Skin of body (tissue), 3 donors: ENCODE measurements at places on chromosomes 12 and 14.
A peak's percentile ranks its signal among the peaks of the same experiment; 100 is the strongest.

DNA sequence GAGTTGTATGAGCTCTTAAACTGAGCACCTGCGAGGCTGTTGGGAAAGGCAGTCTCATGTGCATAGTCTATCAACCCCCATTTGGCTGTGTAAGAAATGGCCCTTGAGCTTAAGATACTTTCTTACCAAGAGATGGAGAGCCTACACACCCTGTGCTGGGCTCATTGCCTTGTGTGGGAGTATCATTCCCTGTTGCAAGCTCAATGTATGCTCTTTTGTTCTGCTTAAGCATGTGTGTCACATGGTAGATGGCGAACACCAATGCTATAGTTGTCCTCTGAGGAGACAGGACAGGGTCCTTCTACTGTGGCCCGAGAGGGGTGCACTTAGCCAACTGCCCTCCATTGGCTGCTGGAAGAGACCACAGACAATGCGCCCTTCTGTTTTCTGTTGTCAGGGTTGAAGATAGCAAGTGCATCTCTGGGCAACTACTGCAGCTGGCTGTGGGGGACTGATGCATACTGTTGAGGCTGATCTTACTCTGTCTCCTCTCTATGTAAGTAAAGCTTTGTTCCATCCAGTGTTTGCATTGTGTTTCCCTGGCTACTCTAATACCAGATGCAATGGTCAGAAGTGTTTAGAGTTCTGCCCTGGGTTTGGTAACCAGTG is 79.5 kb downstream of the PTPRB start:
- DNase-seq: no peak

- no peak for DNase-seq
Observed at GRCh38 chr14:22984959-22985658, 2.8 kb upstream of the AJUBA start.

- no peak for DNase-seq
Observed at GRCh38 chr14:78075555-78076277, 94.5 kb upstream of the NRXN3 start.

GRCh38 chr14:93319494-93319893 is 13.3 kb downstream of the BTBD7 start:
- DNase-seq: no peak

DNA sequence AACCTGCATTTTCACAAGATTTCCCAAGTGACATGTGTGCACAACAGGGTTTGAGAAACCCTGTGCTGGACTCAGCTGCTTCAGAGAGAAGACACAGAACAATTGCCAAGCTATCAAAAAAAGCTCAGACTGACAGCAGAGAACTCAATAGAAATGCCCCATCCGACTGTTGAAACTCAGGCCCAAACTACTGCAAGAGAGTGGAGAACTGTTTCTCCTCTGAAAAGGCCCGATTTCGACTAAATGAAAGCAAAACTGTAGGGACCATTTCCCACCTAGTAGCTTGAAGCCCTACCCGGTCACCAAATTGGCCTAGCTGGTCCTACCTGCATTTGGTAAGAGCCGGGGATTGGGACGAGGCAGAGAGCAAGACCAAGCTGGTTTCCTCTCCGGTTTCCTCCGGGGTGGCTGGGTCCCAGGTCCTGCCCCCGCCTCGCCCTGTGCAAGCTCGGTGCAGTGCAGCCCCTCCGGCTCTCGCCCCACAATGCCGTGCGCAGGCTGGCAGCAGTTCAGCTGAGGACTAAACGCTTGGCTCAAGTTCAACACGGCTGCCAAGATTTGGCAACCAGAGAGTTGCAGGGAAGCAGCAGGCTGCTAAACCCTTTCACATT is 1180.6 kb downstream of the VRK1 start:
- DNase-seq: peak; percentile 85

DNA sequence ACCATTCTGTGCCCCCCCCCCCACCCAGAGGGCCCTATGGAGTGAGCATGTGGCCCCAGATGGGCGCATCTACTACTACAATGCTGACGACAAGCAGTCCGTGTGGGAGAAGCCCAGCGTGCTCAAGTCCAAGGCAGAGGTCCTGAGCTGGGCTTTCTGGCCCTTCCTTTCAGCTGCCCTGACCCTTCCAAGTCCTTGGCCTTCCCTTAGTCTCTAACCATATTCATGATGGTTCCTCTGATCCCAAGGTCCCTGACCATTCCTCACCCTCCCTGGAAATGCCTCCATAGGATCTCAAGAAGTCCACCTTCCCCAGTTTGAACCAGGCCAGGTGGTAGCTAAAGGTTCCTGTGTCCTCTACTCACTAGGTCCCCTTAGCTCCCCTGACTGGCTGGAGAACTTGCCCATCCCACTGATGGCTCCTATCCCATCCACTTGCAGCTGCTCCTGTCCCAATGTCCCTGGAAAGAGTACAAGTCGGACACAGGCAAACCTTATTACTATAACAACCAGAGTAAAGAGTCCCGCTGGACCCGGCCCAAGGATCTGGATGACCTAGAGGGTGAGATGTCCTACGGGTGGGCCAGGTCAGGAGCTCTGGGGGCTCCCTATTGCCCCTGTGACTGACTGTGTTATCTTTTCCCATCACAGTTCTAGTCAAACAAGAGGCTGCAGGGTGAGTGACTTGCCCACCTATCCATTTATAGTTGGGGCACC is 9.8 kb downstream of the PRPF40B start:
- DNase-seq: no peak

GRCh38 chr12:78396538-78396937 is 468.0 kb upstream of the SYT1 start:
- DNase-seq: no peak

DNA sequence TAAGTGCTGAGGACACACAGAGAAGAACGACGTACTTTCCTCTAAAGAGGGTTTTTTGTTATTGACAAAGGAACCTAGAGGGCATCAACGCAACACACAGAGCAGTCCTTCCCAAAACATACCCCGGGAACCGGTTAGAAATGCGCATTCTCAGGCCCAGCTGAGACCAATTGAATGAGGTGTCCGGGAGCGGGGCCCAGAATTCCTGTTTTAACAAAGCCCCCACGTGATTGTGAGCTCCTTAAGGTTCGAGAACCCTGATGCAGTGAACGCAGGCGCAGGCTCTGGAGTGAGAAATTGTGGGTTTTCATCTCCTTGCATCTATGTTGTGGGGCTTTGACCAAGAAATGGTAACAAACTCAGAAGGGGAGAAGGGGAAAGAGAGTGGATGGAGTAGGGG is 51.0 kb upstream of the TBX3 start:
- DNase-seq: no peak

DNA sequence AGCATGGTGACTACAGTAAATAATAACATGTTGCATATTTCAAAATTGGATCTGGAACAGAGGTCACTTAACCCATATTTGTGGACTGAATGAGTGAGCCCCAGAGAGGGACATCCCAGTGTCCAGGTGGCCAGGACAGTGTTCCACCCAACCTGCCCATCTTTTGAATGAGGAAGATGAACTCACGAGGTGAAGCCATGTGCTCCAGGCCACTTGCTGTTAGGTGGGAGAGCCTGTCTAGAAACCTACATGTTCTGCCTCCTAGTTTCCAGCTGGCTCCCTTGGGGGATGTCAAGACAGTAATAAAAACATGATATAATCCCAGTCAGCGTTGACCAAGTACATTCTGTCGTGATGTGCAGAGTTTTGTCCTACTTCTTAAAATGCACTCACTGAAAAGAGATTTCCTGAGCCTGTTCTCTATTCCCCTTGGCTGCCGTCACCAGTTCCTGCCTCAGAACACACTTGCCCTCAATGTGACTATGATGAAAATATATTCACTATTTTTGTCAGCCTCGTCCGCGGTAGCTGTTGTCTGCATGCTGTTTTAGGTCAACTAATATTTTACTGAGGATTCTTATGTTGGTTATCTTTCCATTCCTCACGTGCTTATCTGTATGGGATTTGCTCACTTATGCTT is 25.7 kb downstream of the TSPAN9 start:
- DNase-seq: no peak

DNA sequence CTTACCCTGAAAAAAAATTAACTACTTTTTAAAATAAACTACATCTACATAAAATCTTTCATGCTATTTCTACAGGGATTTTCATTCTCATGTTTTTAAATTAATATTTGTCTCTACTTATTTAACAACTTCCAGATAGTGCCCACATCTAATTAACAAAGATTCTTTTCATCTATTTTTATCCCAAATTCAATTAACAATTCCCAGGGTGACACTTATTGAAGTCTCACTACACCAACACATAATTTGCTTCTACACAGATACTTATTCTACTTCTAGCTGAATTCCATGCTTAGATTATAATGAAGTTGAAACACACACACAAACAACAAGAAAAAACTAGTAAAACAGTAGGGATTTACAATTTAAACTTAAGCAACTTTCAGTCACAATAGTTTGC is 336.6 kb downstream of the ACSS3 start:
- DNase-seq: no peak

- no peak for DNase-seq
Observed at GRCh38 chr12:6903722-6904121, 900 bp upstream of the LRRC23 start.

DNA sequence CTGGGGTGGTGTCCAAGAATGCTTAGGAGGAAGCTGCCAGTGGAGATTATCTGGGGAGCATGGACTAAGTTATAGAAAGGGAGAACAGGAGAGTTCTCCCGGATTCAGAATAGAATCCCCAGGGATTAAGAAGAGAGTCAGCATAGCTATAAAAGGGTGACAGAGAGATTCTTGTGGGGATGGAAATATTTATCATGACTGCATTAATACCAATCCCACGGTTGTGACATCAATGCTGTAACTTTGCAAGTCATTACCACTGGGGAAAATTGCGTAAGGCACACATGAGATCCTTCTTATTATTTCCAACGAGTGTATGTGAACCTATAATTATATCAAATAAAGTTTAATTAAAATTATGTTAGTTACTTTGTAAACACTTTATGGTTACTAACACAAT is 447.9 kb upstream of the TMEM132C start:
- DNase-seq: no peak

GRCh38 chr14:101501341-101501740 is 60.0 kb upstream of the DIO3 start:
- DNase-seq: no peak

DNA sequence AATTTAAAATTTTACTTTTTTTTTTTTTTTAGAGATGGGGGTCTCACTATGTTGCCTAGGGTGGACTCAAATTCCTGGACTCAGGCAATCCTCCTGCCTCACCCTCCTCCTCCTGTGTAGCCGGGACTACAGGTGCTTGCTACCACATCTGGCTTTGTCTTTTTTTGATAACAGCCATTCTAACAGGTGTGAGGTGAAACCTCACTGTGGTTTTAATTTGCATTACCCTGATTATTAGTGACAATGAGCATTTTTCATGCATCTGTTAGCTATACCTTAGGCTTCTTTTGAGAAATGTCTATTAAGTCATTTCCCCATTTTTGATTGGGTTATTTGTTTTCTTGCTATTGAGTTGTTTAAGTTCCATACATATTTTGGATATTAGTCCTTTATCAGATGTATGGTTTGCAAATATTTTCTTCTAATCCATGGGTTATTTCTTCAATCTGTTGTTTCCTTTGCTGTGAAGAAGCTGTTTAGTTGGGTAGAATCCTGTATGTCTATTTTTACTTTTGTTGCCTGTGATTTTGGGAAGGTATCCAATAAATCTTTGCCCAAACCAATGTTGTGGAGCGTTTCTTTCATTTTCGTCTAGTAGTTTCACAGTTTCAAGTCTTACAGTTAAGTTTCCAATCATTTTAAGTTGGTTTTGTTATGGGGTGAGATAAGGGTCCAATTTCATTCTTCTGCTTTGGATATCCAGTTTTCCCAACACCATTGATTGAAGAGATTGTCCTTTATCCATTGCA is 86.1 kb downstream of the MYF5 start:
- DNase-seq: no peak

GRCh38 chr12:18546399-18546798 is 191.4 kb downstream of the PLCZ1 start:
- no peak for DNase-seq

DNA sequence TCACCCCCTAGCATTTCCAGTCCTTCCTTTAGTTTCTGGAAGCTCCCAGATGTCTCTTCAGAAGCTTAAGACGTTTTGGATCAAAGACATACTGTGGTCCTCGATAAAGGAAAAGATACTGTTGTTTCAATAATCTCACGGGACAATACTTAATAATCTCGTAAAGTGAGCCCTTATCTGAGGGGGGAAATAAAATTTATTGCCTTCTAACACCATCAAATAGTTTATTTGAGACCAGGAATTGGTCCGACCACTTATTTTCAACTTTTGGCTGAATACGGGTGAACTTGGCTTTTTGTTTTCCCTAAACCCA is 640 bp upstream of the G2E3 start:
- DNase-seq: no peak

DNA sequence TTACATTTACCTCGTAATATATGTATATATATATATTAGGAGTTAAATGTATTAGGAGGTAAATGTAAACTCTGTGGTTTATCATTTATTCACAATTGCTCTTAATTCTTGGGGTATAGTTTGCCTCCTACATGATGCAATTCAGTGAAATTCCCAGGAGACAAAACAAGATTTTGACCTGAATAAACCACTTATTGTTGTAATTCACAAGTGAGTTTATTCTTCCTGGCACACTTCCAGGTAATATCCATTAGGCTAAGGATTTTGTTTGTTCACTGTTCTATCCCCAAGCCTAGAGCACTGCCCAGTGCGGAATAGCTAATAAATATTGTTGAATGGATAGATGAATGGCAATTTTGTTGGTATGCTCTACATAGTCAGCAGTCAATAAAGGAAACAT is 3.0 kb downstream of the SMIM10L1 start:
- DNase-seq: no peak

GRCh38 chr14:89457007-89457406 is 40.0 kb upstream of the FOXN3 start:
- DNase-seq: no peak

DNA sequence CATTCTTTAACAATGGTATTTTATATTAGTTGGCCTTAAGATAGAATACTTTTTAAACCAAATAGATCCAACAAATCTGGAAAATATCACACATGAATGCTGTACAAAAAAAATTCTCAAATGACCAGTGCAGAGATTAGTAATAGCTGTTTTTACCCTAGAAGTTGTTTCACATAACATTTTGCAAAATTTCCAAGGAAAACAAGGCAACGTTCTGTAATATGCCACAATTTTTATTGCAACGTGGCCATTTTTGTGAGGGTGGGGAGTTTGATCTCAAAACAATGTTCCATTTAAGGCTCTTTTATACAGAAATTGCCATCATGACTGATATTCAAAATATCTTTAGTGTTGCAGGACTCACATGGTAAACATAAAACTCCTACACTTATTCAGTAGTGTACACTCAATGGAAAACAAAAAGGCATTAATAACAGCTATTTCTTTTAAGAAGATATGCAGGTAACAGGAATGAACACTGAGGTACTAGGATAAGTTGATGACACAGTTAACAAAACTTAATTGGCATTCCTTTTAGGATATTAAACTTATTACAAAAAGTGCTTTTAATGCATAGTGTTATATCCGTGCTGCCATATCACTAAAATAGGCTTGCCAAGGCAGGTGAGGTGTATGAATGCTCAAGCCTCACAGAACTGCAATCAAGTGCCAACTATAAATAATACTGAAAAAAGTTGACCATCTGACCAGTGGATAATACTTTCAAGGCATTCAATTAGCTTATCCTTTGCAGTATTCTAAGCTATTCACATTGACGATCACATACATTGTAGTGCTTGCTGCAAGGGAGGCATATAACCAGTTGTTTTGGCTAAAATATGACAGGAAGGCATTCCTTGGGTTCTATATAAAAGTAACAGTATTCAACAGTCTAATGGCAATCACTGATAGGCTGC is 2.3 kb downstream of the CFL2 start:
- DNase-seq: no peak
